Naive thymus-derived CD8-positive, alpha-beta T cell (primary cell): ENCODE measurements at places on chromosomes 4 and X.

- no peak for DNase-seq
Observed at GRCh38 chr4:185282968-185283367, 73.6 kb downstream of the SNX25 start.

GRCh38 chr4:98283219-98284189 lies 22.3 kb downstream of the RAP1GDS1 start:
- DNase-seq: no peak

GRCh38 chr4:37802068-37802666 lies 24.3 kb upstream of the PGM2 start:
- no peak for DNase-seq

GRCh38 chr4:8534611-8535010 lies 45.6 kb upstream of the GPR78 start:
- no peak for DNase-seq

DNA sequence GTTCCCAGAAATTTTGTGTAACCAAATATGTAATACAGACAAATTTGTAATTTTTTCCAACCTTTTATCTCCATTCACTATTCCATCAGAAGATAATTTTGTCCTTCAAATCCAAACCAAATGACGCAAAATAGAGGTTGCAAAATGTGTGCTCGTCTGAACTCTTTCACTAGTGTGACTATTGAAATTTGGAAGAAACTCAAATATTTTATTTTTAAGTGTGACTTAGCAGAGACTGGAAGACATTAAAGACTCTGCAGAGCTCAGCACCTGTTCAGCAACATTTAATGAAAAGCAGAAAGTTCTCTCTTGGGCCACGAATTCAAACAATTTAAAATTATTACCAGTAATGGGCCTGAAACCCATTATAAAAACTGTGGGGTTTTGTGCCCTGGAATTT lies 30.0 kb upstream of the APELA start:
- no peak for DNase-seq

GRCh38 chrX:129769467-129770154 lies 10.1 kb upstream of the SASH3 start:
- peak; percentile 63 for DNase-seq

- DNase-seq: peak; percentile 3
Observed at GRCh38 chrX:71910643-71910985, at the start of gene NHSL2. TSS of gene NHSL2 (plus strand) at chrX:71910845.

GRCh38 chr4:119105605-119106004 lies 30.0 kb upstream of the MYOZ2 start:
- no peak for DNase-seq

- no peak for DNase-seq
Observed at GRCh38 chrX:29487214-29487613, 728.1 kb upstream of the MAGEB2 start.

- no peak for DNase-seq
Observed at GRCh38 chr4:158962393-158962792, 140.5 kb upstream of the RAPGEF2 start.

DNA sequence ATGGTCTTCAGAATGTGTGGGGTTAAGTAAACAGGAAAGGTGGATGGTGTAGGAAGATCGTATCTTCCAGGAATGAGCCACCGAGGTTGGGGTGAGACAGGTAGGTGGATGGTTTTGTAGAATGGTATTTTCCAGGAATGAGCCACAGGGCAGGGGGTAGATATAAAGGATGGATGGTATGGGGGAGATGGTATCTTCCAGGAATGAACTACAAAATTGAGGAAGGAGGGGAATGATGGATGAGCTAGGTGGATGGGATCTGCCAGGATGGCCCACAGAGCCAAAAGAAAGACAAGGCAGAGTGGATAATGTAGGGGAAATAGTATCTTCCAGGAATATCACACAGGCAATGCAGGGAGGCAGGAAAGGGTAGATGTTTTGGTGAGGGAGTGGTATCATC lies 60.0 kb downstream of the MAOA start:
- no peak for DNase-seq

- DNase-seq: no peak
Observed at GRCh38 chr4:139528377-139529005, 27.5 kb downstream of the SETD7 start.

GRCh38 chrX:17511556-17511955 lies 136.6 kb downstream of the NHS start:
- no peak for DNase-seq

- no peak for DNase-seq
Observed at GRCh38 chr4:145199051-145199716, 18.8 kb upstream of the OTUD4 start.

DNA sequence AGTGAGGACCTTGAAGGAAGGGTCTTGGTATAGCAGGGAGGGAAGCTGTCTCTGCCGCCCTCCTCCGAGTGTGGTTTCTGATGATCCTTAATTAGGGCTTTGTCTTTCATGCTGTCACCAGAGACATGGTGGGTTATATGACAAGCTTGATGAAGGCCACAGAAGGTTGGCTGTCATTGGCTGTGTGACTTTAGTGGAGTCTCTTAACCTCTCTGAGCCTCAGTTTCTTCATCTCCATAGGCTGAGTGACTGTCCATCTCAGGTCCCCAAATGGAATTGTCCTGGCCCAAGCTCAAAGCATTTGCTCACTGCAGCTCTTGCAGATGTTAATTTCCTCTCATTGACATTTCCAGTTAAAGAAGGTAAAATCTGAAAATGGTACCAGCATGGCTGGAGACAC lies 16.6 kb upstream of the UBA6 start:
- DNase-seq: no peak

DNA sequence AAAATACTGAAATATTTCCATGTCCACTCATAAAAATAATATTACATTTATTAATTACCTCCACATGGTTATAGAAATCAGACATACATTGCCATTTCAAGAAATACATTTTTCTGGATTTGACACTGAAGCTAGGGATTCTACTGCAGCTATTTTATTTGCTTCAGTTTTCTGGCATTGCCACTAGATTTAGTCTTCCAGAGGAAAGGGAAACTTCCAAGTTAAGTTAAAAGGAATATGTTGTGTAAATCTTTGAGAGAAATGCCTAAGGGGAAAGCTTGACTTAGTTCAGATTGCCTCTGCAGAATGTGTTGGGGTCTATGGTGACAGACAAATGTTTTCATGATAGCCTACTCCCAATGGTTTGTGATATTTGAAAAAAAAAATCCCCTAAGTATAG lies 1631.3 kb downstream of the PCDH18 start:
- DNase-seq: no peak

GRCh38 chr4:56728512-56728911 lies 47.4 kb upstream of the HOPX start:
- DNase-seq: no peak

DNA sequence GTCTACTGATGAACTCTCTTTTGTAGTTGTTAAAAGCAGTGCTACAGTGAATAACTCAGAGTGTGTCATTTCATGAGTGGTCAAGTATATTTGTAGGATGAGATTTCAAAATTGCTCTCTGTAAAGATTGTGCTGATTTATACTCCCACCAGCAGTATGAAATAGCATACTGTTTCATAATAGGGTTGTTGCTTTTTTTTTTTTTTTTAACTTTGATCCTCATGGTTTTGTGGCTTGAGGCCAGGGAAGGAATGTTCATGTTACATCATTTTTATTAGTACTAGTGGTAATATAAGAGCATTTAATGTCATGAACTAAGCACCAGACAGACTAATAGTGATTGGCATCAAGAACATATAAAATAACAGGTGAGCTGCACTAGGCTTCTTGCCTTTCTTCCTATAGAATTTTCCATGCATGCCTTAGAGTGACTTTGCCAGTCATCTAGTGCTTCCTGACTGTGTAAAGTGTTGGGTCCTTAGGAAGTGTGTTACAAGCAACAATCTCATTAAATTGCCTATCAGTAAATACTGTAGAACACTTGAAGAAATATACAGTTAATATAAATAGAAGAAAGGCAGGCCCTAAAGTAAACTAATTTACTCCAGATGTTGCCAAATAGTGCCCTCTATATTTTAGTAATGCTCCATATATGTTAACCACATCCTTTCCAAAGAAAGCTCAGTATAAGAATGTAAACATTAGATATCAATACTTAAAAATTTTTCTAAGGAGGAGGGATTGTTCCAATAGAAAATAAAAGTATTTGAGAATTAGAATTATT lies 38.6 kb upstream of the MSMO1 start:
- no peak for DNase-seq

GRCh38 chr4:48905363-48906015 lies 1.1 kb downstream of the OCIAD2 start:
- DNase-seq: no peak

- DNase-seq: peak; percentile 40
Observed at GRCh38 chrX:119118780-119119395, 8.7 kb downstream of the KIAA1210 start.

GRCh38 chr4:159787901-159788300 lies 685.0 kb downstream of the RAPGEF2 start:
- DNase-seq: no peak

DNA sequence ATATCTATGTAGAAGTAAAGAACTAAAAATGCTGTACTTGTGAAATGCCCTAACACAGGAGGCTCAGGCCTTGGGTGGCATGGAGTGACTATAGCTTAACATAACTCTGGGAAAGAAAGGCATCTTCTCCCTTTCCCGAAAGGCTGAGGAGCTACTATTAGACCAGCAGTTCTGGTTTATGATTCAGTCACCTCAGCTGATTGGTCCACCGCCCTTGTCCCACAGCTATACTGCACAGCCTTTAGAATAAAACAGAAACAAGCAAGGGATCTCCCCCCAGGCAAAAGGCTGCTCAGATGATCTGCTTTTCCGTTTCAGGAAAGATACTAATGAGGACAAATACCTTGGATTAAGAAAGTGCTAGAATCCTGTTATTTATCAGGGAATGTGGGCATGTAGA lies 171.3 kb downstream of the SNCA start:
- no peak for DNase-seq

- DNase-seq: no peak
Observed at GRCh38 chrX:3450881-3451570, 104.6 kb upstream of the MXRA5 start.
